ENCODE measurements at places on chromosomes 16 and 17.

DNA sequence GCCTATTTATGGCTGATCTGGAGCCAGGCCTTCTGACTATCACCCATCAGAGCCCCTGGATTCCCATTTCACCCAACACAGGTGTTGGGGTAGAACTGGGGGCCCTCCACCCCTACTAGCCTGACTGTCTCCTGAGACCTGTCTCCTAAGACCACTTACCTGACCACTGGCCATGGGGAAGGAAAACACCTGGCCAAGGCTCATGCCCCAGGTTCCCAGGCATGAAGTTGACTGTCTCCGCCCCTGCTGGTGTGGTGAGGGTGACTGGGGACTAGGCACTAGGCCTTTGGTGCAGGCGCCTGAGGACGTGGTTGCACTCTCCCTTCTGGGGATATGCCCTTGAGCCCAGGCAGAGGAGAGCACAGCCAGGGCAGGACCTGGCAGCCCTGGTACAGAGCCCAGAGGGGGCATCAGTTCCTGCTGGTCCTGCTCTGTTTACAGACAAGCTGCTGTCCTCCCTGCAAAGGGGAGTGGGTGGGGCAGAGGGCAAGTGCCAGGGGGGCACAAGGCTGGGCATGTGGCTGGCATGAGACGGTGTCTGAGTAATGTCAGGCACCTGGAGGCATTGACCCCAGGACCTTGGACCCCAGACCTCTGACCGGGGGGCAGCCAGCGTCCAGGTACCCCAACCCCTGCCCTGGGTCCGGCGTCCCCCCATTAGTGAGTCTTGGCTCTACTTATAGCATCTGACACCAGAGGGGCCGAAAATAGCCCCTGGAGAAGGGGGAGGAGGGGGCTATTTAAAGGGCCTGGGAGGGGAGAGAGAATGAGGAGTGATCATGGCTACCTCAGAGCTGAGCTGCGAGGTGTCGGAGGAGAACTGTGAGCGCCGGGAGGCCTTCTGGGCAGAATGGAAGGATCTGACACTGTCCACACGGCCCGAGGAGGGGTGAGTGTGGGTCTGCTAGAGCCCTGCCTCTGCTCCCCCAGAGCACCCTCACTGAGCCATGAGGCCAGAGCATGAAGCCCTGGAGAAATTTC is at the start of gene TCAP:
Gene TCAP, plus strand, starts transcription at position 769 of the 981 bp plus-strand sequence. Its CDS starts 11 bp downstream, at position 780.
- no peak for DNase-seq

- DNase-seq, result no peak
Observed at GRCh38 chr16:88839745-88840599, 16.8 kb downstream of the GALNS start.

GRCh38 chr16:15033309-15033707 is 22.6 kb downstream of the NTAN1 start:
- DNase-seq, result no peak

GRCh38 chr17:5121186-5121841 is 5.5 kb downstream of the USP6 start:
- peak; percentile 43 for DNase-seq

- DNase-seq, result no peak
Observed at GRCh38 chr17:38441429-38442061, 13.3 kb downstream of the ARHGAP23 start.

- DNase-seq, result no peak
Observed at GRCh38 chr16:86975445-86975844, 341.7 kb downstream of the C16orf95 start.

DNA sequence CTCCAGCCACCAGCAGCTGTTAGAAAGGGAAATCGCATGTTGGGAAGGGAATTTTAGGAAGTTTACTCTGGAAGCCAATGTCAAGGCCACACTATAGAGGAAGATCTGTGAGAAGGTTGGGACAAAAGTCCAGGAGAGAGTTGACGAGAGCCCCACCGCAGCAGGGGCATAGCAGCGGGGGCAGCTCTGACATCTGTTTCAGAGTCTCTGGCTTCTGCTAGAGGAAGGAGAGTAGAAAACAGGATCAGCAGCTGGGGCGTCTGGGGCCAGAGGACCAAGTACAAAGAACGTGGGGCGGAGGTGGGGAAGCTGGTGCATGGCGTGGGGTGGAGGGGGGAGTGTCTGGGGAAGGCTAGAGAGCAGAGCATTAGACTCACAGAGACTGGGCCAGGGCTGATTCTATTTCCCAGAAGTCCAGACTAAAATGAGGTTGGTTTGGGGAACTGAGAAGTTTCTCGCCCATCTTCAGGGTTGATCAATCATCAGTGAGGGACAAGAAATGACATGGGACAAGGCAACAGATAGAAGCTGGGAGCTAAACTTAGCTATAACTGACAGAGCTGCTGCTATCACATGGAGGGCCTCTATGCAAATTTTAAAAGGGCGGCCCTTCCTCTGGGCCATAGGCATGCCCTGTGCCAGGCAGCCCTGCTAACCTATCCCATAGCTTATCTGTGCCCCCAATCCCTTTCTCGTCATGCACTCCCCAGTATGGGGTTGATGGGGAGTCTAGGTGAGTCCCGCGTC is 1.2 kb downstream of the RABEP2 start:
- DNase-seq, result no peak

DNA sequence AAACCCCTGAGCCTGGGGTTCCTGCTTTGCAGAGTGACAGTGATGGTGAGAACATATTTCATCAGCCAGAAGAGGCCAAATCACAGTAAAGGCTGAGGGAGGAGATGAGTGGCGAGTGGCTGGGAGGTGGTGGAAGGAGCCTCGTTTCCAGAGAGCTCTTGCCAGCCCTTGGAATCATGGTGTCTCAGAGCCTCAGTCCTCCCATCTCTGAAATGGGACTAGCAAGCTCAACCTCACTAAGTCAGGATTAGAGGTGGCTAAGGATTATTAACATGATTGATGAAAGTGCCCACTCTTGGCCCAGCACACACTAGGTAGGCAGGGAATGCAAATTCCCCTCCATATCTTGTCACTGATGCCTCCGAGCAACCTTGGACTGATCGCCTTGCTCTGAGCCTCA is 43.0 kb downstream of the IL4R start:
- no peak for DNase-seq

Measured in kidney (tissue), 22 donors.